COR-L47 (cell line): ENCODE measurements at places on chromosomes 3 and 15.

- DNase-seq = no peak
Measured at GRCh38 chr3:176046703-176047102, 1150.6 kb downstream of the TBL1XR1 start.

GRCh38 chr3:18215639-18216038, 209.5 kb downstream of the SATB1 start:
- DNase-seq = no peak

DNA sequence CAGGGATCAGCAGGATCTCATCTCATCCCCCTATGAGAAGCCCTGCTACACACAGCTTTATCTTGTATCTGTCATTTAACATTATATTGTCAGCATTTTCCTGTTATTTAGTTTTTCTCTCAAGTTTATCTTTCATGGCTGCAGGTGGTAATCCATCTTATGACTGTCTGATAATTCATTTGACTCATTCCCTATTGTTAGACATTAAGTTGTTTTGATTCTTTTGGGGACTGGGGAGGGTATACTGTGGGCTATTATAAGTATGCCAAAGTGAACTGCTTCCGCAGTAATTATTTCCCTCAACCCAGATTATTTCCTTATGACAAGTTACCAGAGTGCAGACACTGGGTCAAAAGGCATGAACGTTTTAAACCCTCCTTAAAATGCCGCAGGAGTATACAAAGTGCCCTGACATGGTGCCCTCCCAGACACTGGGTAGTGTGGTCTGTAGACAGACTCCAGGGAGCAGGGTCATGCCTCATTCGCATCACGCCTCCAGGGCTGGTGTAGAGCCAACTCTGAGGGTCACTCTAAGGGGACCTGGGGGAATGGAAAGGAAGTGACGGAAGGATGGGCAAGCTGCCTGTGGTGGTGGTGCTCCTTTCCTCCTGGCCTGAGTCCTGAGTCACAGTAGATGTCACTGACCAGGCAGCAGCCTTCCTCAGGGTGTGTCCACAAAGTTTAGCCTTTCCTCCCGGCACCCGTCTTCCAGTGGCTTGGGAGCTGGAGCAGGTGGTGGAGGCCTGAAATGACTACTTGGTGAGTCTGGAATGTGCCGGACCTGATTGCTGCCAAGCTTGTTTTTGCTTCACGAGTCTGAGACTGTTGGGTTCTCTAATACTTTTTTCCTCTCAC, 11.6 kb downstream of the GPR160 start:
- DNase-seq = no peak

- no peak for DNase-seq
Measured at GRCh38 chr3:190595179-190595795, 81.4 kb downstream of the IL1RAP start.

GRCh38 chr3:113753376-113753985, 6.6 kb downstream of the ATP6V1A start:
- no peak for DNase-seq

DNA sequence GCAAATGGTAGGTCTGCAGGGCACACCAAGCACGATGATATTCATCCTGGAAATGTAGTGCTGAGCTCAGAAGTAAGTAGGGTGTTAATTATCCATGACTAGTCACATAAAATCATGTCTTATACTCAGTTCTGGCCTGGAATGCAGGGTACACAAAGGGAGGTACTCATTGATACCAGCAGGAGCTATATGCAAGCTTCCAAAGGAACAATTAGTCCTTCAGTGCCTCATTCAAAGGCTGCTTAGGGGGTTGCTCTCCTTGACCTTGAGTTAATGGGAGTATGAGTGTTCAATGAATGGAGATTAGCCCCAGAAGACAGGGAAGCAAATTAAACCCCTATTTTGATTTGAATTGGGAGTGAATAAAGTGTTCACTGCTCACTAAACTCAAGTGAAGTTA, 38.3 kb downstream of the CNTN6 start:
- no peak for DNase-seq
